ENCODE measurements at places on chromosomes 12 and 14. TPM values are rescaled to one million over a fixed set of nuclear protein-coding genes. Genes with fewer than 3 reads are reported as not detected.

KRT75 gene
- total RNA-seq: not detected

DNA sequence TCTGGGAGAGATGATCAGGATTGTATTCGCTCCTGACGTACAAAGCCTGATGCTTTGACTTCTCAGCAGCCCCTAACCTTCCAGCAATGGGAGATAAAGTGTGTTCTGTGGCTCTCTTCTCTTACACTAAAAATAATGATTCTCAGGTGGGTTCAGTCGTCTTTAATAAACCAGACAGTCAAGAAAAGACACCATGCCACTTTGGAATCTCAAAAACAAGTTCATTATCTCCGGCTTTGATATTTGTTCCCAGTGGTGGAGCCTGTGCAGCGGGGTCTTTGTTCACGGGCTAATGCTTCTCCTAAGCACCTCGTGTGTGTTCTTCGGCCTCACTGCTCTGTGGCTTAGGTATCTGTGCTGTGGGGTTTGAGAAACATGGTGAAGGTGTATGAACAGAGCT lies 1.6 kb downstream of the ACVR1B start:
- DNase-seq: no peak

- DNase-seq: no peak
Measured at GRCh38 chr12:51098611-51099010, 15.2 kb upstream of the CSRNP2 start.

GRCh38 chr12:72502546-72502945 lies 230.4 kb downstream of the TRHDE start:
- DNase-seq: no peak
